ENCODE measurements at places on chromosomes 5 and 9. TPM values are rescaled to one million over a fixed set of nuclear protein-coding genes. Genes with fewer than 3 reads are reported as not detected.

The SLC23A1 gene
- polyA plus RNA-seq: 0.12 TPM

The RALGPS1 gene
- polyA plus RNA-seq: 6.4 TPM

The CCL28 gene
- 2.2 TPM for polyA plus RNA-seq

The P4HA2 gene
- 11.9 TPM for polyA plus RNA-seq

The MELK gene
- polyA plus RNA-seq: 9.0 TPM

The EQTN gene
- not detected for polyA plus RNA-seq

The CRHBP gene
- polyA plus RNA-seq: 0.10 TPM

The IFNA13 gene
- not detected for polyA plus RNA-seq

The PCDHGA6 gene
- polyA plus RNA-seq: 0.63 TPM

The ECPAS gene
- polyA plus RNA-seq: 12.7 TPM

The GRM6 gene
- polyA plus RNA-seq: not detected

The MOB3B gene
- polyA plus RNA-seq: 2.5 TPM

The TRIM14 gene
- polyA plus RNA-seq: 12.2 TPM

The PSIP1 gene
- polyA plus RNA-seq: 14.4 TPM

The MUSK gene
- polyA plus RNA-seq: 0.20 TPM

Data from esophagus (tissue), 2 donors.